ENCODE measurements at places on chromosomes 4 and X.

- no peak for DNase-seq
These were observed 68.8 kb downstream of the RTL5 start for GRCh38 chrX:72062916-72063315.

GRCh38 chr4:57499786-57500185 lies 389.6 kb upstream of the IGFBP7 start:
- no peak for DNase-seq

GRCh38 chrX:13165266-13166189 lies 121.1 kb upstream of the FAM9C start:
- DNase-seq, result no peak

DNA sequence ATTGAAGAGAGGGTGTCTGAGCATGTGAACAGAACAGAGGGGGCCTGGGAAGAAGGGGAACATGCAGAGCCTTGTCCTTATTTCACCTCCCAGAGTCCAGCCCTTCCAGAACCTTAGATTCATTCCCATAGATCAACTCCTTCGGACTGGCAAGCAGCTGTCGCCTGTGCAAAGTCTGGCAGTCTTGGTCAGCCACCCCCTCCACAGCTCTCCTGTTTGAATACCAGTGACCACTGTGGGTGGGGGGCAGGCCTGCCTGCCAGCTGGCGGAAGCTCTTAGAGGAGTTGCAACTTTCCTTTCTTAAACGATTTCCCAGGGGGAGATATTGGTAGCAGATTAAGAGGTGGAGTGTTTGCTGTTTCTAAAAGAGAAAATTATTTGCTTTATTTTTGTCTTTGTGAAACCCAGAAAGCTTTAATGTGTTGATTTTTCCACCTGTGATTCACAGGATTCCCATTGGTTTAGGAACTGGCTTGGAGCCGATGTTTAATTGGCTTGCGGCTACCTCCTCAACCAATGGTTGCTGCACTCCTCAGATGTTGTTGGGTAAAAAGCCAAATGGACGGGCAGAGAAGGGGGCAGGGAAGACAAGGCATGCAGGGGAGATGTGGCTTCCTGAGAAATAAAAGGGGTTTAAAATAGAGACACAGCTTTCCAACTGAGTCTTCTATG lies 62.2 kb upstream of the PRPS1 start:
- DNase-seq, result no peak

DNA sequence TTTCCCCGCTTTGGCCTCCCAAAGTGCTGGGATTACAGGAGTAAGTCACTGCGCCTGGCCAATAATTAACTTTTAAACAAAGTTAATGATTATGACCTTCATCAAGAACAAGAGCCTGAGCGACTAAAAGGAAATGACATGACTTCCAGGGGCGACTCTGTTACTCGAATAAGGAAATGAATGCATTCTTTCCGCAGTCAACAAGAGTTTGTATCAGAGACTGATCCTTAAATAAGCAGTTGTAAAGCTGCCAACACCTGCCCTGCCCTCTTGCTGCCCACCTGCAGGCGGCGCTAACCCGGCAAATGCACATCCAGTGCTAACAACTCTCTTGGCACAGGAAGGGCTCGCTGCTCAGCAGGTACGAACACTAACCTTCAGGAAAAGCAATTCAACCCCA lies 27.3 kb downstream of the WDR1 start:
- no peak for DNase-seq

DNA sequence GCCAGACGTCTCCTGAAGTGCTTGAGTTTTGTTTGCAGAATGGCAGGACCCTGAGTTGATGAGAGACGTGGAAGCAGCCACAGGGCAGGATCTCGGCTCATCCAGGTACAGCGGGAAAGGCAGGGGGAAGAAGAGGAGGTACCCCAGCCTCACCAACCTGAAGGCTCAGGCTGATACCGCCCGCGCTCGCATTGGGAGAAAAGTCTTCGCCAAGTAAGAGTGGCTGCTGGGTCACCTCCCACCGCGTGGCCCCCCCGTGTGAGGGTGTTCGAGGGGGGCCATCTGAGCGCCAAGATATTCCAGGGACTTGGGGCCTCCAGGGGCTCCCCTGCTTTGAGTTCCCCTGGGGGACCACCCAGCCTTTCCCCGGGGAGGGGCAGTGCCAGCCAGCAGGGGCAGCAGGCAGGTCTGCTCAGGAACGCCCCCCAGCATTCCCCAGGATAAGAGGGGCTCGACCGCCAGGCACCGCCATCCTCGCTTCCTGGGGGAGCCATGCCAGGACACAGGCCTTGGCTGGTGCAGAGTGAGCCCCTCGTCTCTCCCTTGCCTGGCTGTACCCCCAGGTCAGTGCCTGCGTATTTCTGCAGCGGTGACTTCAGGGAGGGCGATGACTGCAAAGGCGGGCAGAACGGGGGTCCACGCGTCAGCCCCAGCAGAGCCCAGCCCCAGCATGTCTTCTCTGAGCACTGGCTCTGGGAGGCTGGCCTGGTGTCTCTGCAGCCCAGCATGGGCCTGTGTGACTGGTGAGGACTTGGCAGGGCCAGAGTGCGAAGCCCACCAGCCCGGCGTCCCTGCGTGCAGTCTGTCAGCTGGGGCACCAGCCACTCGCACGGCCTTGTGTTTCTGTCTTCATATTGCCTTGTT lies 22.3 kb downstream of the NKX1-1 start:
- no peak for DNase-seq

DNA sequence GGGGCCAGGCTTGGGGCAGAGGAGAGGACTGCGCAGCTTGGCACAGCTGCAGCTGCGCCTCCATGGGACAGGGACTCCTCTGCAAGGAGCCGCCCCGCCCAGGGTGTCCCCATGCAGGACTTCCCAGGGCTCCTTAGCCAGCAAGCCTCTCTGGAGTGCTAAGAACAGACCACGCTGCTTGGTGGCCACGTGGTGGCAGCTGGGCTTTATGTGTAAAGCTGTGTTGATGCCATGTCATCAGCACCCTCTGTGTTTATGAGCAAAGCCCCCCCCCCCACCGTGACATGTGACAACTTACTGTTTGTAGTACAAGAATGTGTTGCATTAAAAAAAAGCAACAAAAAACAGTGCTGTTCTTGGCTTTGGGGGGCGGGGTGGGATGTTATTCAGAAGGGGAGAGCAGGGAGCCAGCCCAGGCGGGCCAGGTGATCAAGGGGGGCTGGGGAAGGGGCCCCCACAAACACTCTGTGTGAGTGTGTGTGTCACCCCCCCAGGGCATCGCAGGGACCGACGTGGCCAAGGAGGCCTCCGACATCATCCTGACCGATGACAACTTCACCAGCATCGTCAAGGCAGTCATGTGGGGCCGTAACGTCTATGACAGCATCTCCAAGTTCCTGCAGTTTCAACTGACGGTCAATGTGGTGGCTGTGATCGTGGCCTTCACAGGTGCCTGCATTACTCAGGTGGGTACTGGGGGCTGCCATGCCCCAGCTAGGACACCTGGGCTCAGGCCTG lies 40.3 kb downstream of the ATP2B3 start:
- no peak for DNase-seq

DNA sequence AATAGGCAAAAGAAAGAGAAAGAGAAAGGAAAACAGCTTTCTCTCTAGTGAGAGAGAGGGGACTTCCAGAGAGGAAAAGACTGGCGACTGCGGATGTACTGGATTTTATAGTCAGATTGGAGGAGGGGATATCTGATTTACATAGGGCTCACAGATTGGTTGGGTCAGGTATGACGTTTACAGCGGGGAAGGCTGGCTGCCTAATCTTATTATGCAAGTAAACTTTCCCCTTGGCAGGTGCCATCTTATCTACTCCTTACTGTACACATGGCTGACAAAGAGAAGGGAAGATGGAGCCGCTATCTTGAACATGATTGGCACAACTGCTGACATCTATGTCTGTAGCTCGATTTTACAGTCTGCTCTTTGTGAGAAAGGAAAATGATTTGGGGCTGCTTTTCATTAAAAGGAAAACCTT lies 25.4 kb downstream of the RBPJ start:
- no peak for DNase-seq

DNA sequence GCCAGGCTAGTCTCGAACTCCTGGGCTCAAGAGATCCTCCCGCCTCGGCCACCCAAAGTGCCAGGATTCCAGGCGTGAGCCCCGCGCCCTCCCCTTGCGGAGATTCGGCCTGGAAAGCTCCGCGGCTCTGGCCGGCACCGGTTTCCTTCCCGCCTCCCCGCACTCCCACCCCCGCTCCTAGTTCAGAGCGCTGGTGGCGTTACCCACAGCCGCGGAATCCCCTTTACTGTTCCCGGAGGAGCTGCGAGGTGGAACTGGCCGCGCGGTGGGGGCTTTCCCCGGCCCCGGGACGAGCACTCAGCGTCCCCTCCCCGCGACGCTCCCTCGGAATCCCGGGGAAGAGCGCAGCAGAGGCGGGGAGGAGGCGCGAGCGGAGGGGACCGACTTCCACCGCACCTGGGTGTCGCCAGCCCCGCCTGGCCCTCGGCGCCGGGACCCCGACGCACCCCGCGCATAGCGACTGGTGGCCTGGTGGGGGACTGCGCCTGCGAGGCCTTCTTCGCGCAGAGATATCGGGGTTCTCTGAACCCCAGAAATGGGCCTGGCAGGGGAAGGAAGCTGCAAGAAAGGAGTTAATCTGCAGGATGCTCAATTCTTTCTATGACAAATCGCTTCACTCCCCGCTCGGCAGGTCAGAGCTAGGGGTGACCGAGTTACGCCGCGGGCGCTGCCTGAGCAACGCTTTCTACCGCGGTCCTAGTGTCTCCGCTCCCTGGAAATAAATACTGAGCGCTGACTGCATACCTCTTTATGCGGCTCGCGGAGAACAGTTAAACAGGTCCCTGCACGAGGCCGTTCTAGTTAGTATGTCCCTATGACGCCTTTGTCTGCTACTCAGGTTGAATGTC lies 14.6 kb upstream of the SLC25A4 start:
- DNase-seq, result no peak
